ENCODE measurements at places on chromosomes 4 and X.

- DNase-seq: no peak
Observed at GRCh38 chr4:163193717-163194116, 27.0 kb upstream of the NAF1 start.

- DNase-seq: no peak
Observed at GRCh38 chr4:54038056-54038455, 26.3 kb downstream of the CHIC2 start.

DNA sequence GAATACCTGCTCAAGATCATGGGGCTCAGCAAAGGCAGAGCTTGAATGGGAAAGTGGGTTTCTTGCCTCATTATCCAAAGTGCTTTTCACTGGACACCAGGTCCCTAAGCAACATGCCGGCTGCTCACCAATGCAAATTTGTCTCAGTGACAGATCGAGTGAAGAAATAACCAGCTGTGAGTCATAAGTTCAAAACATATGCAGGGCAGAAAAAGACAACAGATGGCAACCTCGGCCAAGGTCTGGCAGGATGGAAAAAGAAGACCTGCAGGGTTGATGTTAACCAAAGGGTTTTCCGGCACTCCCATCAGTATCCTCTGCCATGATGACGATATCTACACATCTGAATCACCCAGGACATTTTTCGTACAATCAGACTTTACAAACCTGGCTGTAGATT is 124.1 kb downstream of the AFAP1 start:
- no peak for DNase-seq

GRCh38 chr4:140096483-140096861 is 57.5 kb downstream of the MAML3 start:
- no peak for DNase-seq

DNA sequence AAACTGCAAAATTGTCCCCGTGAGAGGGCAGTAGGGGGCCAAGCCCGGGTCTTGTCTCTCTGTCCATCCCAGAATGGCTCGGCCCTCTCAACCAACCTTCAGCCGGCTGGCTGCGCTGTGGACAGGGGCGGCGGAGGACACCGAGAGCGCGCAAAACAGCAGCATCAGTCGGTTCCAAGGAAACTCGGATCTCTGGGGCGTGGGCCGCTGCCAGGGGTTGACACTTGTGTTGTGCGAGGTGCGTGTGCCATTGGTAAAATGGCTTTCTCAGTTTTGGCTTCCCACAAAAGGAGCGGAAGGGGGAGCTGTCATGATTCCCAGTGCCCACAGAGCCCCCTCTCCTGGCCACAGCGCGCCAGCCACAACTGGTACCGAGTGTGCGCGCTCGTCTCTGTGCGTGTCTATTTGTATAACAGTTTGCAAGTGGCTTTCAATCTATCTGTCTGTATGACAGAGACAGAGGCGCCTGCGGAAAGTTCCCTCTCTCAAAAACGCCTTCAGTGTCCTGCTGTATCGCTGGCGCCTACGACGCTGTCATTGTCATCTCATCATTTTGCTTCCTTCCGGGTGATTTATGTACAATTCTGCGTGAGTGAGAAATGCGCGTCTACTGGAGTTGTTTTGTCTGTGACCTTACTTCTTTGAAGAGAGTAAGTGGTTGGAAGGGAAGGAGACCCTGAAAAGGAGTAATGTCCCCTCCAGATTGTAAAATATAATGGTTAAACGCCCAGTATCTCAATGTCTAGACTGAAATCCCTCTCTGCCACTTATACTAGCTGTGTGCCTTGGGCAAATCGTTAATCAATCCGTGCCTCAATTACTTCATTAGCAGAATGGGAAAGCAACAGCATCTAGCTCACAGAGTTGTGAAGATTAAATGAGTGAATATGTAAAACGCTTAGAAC is 1.8 kb downstream of the DKK2 start:
- DNase-seq: no peak

GRCh38 chrX:145832796-145833195 is 15.2 kb downstream of the SLITRK2 start:
- no peak for DNase-seq

DNA sequence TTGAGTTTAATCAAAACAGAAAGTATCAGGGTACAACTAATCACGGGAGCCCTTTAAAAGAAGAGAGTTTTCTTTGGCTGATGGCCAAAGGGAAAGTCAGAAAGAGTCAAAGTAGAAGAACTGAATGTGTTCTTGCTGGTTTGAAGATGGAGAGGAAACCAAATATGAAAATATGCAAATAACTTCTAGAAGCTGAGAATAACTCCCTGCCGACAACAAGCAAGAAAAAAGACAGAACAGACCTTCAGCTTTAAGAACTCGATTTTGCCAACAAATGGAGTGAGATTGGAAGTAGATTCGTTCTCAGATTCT is 903.8 kb downstream of the STIM2 start:
- DNase-seq: no peak

- no peak for DNase-seq
Observed at GRCh38 chr4:13577660-13578059, 33.4 kb upstream of the NKX3-2 start.

DNA sequence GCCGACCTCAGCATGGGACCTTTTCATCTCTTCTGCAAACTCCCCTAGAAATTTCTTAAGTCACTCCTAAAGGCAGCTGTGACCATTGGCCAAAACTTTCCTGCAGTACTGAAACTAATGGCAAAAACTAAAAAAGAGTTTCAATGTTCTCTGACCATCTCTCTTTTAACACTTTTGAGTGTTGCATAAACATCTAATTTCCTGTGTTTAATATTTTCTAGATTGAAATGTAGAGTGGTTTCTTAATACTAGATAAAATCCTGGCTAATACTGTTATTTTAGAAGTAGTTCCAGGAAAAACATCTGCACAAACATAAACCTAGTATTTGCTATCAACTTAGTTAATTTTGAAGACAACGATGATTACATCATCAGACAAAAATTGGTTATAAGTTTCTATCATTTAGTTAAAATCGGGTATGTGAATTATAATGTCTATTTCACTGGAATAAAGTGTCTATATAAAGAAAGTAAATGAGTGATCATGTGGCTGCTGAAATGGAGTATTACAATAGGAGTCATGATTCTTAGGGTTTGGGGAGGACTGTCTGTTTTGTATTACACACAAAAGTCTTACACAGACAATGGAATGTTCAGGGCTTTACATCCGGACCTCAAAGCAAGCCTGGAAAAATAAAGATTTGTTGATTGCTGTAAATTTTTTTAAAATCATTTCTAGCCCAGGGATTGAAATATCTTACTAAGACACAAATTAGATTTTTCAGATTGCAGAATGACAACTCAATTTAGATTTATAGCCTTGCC is 1323.4 kb downstream of the C4orf33 start:
- no peak for DNase-seq

- DNase-seq: no peak
Observed at GRCh38 chr4:20266215-20267082, 14.7 kb downstream of the SLIT2 start.

Data from activated T-cell treated with anti-CD3 and anti-CD28 coated beads, Interleukin-2, amount 50 U/mL, for 24 hours (primary cell).